ENCODE measurements at places on chromosomes 6 and 20.

- DNase-seq = peak; percentile 33
Observed at GRCh38 chr6:49849213-49849907, 17.0 kb downstream of the CRISP1 start.

DNA sequence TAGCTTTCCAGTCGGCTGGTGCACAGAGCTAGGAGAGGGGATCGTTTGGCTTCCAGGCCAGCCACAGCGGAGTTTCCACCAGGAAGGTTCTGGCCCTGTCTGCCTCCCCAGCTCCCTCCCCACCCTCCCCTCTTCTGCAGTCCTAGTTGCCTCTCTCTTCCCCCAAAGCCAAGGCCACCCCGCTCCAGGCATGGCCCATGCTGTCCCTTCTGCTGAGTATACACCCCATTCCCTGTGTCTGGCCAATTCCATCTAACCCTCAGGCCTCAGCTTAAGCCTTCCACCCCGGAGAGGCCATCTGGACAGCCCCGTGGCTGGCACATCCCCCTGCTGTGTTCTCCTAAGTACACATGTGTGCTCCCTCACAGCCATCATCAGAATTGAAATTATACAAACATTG, 167.4 kb downstream of the CDH4 start:
- no peak for DNase-seq

DNA sequence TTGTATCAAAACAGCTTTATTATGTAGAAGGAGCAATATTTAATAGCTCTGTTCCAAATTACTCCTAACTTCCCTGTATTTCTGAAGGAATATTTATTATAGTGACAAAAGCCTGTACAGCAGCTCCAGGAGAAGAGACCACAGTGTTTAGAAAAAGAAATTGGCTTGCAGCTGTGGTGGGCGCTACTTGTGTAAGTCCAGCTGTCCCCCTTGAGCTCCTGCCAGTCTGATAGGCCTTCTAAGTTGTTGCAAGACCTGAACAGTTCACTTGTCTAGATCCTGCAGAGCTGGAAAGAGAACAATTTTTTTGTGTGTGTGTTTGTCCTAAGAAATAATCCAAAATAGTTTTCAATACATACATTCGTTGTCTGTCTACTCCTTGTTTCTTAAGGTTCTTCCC, 86.6 kb downstream of the JARID2 start:
- no peak for DNase-seq

DNA sequence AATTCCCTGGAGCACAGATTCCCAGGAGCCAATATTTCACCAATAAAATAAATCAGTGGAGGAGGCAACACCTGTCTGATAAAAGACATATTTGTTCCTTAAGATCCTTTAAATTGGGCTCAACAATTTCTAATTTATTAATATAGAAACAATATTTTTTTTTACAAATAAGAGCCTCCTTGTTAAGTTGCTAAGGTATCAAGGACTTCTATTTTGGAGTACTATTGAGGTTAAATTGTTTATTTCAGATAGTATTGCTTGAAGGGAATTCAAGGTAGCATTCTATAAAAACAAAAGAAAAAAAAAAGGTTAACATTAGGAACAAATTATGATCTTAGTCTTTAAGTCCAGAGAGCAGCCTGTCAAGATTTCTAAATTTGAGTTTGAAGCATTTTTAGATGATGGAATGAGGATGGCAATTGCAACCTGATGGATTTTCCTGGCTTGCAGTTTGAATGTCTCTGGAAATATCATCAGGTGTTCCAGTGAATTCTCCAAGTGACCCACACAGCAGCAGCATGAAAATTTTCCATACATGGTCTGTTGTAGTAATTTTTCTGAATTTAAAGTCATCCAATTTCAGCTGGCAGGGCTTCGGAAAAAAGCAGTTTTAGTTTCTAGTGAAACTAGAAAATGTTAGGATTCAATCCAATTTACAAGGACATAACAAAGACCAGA, 19.3 kb upstream of the NCR2 start:
- DNase-seq = no peak

- DNase-seq = no peak
Observed at GRCh38 chr20:19121463-19121862, 91.0 kb upstream of the SLC24A3 start.

DNA sequence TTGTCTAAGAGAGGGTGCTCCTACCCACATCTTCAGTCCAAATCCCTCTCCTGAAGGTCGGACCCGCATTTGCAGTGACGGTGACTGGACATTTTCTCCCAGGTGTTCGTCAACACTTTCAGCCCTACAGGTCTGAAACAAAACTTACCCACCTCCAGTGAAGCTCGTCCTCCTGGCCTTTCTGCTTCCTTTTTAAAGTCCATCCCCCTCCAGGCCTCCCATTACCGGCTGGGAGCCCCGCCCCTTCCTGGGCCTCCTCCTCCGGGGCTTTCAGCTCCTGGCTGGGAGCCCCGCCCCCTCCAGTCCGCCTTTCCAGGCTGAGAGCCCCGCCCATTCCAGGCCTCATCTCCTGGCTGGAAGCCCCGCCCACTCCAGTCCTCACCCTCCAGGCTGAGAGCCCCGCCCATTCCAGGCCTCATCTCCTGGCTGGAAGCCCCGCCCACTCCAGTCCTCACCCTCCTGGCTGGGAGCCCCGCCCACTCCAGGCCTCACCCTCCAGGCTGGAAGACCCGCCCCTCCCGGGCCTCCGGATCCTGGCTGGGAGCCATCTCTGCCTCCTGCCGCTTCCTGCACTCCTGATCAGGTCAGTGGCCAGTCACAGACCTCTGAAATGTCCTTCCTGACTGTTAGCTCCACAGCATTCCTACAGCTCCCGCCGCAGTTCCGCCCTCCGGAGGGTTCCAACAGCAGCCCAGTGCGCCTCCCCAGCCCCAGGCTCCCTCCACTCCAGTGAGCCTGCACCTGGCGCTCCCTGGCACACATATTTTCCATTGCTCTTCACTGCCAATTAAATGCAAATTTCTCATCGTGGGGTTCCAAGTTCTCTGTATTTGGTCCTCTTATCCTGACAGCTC, 98.5 kb downstream of the LY86 start:
- DNase-seq = peak; percentile 59
